ENCODE measurements at places on chromosomes 1 and 21.

DNA sequence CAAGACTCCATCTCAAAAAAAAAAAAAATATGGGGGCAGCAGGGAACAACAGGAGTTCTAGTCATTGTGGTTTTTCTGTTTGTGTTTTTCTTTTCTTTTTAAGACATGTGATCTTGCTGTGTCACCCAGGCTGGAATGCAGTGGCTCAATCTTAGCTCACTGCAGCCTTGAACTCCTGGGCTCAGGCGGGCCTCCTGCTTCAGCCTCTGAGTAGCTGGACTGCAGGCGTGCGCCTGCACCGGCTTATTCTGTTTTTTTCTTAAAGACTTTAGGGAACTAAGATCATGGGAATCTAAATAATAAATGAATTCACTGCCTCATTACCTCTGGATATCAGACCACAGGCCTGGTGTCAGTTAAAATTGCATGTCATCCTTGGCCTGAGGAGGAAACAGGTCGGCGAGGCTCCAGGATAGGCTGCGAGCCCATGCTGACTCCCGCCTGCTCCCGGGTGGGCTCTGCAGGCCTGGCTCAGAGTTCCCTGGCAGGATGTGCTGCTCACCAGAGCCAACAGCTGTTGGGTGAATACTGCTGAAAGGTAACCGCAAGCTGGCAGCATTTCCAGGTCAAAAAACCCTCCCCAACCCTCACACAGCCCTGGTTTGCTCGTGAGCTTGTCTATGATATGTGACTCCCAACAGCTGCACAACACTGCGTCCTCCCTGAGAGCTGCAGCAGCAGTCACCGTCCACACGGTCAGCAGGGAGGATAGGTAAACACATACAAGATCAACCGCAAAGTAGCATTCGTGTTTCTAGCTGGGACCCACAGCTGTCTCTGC lies 58.1 kb downstream of the SCCPDH start:
- no peak for DNase-seq

- DNase-seq: no peak
These were observed 348.9 kb downstream of the SMYD3 start for GRCh38 chr1:246158131-246158530.

GRCh38 chr1:54839824-54840223 lies 38.7 kb upstream of the TTC22 start:
- DNase-seq: no peak

GRCh38 chr1:17757426-17757825 lies 2.3 kb downstream of the ACTL8 start:
- no peak for DNase-seq

- no peak for DNase-seq
These were observed 56.4 kb downstream of the C1orf21 start for GRCh38 chr1:184443201-184443600.

DNA sequence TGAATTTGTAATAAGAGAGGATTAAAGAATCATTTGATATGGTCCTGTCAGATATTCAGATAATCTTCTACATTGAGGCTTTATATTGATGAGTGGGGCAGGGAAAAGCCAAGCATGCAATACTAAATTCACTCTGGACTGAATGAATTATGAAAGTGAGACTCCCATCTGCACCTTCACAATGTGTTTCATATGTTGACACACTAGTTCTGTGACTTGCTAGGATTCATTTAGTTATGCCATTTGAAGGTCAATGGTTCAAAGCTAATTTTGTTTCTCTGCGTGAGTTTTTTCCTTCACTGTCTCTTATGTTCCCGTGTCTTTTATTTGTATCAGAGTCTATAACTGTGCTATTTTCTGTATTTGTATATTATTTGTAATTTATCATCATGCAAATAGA lies 1332.5 kb downstream of the KCNT2 start:
- no peak for DNase-seq

DNA sequence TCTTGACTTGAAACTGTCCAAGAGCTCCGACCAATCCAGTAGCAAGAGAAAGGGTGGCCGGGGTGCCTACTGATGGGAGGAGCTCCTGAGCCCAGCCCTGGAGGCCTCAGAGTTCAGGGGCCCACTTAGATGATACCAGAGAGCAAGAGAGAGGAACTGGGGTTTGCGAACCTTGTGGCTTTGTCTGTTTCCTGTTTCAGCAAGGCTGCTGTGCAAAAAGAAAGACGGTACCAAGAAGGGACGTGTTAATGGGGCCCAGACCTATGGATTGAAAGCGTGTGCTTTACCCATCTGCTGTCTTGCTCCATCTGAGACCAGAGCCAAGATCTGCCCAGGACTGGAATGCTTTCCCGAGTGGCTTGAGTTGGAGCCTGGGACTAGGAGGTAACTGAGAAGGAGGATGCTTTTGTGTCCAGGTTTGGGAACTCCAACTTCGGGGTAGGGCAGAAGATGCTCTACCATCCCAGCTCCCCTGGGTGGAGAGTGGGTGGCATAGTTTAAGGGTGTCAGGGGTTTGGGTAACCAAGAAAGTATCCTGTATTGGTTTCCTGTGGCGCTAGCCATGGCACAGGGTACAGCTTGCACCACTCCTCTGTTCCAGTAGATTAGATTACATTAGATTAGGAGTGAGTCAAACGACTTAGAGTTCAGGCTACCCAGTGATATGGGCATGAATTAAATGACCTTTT lies at the start of gene TRAF3IP3:
TSS of gene TRAF3IP3 (plus strand) at position 128 of the 689 bp plus-strand sequence. CDS start 3,987 bp downstream, outside the sequence.
- DNase-seq: no peak

- no peak for DNase-seq
These were observed 80.4 kb upstream of the GNG4 start for GRCh38 chr1:235730007-235730406.

DNA sequence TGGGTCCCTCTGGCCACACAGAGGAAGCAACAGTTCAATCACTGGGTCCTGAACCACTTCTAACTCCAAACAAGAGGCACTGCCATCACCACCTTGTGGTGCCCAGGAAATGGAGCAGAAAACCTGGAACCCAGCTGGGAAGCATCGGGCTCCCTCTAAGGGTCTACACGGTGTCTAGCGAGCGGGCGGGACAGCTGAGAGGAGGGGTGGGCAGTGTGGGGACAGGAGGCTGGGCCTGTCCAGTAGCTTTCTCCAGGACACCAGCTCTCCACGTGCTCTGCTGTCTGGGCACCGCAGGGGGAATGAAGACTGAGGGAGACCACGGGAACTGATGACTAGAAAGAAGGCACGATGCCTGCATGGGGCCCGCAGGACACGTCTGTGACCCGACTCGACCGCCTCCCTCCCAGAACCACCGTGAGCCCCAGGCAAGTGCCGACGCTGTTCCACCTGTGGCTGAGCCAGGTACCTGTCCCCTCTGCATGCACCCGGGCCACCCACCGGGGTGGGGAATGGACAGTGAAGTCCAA lies 5.4 kb upstream of the PRDM15 start:
- DNase-seq: no peak

DNA sequence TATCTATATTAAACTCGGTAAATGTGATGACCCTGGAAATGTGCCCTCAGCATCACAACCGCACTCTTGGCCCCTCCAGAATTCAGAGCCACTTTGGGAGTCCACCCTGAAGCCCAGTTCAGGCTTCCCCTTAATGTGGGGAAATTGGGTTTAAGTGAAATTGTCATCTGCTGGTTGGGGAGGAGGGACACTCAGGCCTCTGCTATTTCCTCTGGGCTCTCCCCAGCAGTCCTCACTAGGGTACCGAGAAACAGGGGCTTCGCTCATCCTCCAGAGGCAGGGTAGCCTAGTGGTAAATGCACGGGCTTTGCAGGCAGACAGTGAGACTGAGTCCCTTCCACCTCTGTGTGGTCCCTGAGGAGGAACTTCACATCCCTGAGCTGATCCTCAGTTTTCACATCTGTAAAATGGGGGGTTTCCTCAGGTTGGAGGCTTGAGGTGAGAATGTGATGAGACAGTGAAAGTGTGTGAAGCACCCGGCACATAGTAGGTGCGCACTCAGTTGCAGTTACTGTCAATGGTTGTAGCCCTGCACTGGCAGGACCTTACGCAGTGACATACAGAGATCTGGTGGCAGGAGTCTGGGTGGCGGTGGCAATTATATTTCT lies 14.6 kb upstream of the WNT4 start:
- no peak for DNase-seq

GRCh38 chr1:173536223-173536622 lies 59.1 kb downstream of the PRDX6 start:
- no peak for DNase-seq

DNA sequence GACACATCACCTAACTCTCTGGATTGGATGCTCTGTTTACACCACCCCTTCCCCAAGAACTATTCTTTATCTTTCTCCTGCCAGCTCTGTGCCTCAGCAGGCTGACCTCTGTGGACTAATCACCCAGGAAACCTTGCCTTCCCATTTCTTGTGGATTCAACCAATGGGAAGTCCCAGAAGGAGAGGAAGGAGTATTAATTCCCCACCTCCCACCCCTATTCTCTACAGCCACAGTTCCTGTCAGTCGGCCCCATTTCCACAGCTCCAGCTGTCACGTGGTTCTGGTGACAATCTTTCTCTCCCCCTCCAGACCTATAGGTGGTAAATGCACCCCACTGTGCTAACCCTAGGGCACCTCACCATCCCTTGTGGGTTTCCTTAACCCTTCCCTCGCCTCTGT lies 46.8 kb upstream of the SSBP3 start:
- DNase-seq: no peak

DNA sequence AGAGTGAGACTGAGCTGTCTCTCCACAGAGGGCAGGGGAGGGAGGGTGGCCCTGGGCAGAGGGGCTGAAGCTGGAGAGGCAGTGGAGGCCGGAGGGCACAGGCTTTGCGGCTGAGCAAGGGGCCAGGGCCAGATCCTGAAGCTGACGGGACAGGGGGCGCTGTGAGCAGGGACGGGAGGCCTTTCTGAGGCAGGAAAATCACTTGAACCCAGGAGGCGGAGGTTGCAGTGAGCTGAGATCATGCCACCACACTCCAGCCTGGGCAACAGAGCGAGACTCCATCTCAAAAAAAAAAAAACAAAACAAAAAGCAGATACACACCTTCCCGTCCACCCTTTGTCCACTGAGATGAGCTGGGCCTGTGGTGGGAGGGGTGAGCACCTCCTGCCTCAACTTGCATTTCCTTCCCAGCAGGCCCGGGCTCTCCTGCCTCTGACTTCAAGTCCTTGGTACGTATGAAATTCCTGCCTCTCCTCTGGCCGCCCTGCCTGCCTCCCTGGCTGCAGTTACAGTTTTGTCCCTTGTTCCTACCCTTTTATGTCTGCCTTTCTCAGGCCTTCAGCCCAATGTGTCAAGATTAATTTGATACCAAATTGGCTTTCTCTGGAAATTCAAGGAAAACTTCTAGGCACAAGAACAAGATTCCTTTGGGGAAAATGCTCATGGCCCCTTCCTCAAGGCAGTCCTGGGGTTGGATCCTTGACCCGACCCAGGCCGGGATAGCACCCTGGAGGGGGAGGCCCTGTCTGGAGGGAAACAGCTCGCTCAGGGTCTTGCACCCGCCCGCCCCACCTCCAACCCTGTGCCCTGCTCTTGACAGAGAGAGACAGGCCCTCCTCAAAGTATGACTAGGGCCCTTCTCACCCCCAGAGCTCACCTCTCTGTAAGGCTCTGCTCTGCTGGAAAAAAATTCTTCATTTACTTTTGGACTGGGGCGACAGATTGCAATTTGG lies 11.2 kb upstream of the ADAMTSL4 start:
- no peak for DNase-seq

GRCh38 chr21:28018741-28019669 lies 973.7 kb downstream of the LTN1 start:
- DNase-seq: no peak

DNA sequence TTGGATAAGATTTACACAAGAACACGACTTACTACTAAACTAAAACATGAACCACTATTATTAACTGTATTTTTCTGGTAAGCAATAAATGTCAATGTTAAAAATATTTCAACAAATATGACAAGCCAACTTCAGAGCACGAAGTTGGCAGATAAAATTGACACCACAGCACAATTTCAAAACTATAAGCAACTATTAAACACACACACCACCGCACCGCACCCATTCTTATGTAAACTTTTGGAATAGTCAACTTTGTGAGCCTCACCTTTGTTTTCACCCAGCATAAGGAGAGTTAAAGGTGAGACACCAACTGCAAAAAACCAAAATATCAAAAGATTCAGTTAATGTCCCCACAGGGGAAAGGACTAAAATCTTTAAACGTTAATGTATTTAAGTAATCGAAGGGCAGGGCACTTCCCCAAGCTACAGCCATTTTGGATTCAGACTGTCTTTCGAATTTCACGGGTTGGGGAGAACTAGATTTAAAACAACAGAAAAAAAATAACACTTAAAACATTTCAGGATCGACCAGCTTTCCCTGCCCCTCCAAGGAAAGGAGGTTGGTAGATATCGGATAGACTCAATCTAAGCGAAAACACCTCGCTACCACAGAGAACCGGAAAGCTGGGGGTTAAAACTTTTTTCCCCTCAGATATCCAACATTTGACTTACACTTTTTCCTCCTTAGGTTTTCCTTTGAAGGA lies 872 bp downstream of the GPBP1L1 start:
- DNase-seq: no peak

Data from NCI-H2081 treated with DMSO at 0.1 percent for 48 hours (cell line).